ENCODE measurements at places on chromosomes 12 and 14. TPM values are rescaled to one million over a fixed set of nuclear protein-coding genes. Genes with fewer than 3 reads are reported as not detected.

DNA sequence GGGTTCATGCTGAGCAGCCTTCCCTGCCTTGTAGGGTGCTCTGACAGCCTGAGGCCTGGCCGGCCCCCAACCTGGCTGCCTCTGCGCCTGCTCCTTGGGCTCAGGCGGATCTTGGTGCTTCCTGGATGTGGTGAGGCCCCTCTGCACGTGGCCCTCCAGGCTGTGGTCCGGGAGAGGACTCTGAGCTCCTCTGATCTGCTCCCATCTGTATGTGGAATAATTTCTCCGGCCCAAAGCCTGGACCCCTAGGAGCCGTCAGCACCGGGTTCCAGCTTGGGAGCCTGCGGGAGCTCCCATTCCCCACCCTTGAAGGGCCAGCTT is 21.3 kb upstream of the EIF2B2 start:
- DNase-seq: no peak

DNA sequence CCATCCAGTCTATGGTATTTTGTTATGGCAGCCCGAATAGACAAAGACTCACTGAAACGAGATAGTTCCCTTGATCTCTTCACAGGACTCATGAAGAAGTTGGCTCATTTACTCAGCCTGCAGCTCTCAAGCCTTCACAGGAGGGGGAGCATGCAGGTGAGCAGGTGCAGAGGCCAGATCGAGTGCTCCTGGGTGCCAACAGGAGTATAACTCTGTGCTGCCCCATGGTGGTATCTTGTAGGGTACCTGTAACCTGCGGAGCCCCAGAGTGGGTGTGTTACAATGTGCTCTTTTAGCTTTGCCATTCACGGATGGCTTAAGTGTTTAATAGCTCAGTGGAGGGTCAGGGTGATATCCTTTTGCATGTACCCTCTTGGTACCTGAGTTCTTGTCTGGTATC is 159.5 kb downstream of the METTL25 start:
- DNase-seq: no peak

- DNase-seq: peak; percentile 80
Measured at GRCh38 chr12:131084341-131085011, 130.8 kb downstream of the ADGRD1 start.

- DNase-seq: no peak
Measured at GRCh38 chr14:37637341-37637740, 41.9 kb downstream of the TTC6 start.

DNA sequence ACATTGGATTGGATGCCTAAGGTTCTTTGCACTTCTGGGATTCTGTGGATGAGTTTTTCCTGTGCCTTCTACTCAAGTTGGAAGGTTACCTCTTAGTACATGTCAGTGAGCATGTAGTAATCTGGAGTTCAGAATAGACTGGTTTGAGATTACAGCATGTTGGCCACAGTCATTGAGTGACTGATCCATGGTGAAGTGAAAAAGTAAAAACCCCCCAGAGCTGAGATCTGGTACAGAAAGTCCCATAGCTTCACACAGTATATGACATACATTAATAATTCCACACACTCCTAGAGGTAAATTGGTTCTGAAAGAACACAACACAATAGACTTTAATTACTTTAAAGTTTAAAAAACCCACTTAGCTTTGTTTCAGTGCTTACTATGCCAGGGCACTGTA is 11.9 kb upstream of the CCND2 start:
- no peak for DNase-seq

The LRRIQ1 gene
- 0.19 TPM for total RNA-seq

All from mesenteric fat pad (tissue), 1 donor.